ENCODE measurements at places on chromosomes 2 and 18.

- no peak for DNase-seq
These were observed 409.9 kb downstream of the MTX2 start for GRCh38 chr2:176679061-176679669.

DNA sequence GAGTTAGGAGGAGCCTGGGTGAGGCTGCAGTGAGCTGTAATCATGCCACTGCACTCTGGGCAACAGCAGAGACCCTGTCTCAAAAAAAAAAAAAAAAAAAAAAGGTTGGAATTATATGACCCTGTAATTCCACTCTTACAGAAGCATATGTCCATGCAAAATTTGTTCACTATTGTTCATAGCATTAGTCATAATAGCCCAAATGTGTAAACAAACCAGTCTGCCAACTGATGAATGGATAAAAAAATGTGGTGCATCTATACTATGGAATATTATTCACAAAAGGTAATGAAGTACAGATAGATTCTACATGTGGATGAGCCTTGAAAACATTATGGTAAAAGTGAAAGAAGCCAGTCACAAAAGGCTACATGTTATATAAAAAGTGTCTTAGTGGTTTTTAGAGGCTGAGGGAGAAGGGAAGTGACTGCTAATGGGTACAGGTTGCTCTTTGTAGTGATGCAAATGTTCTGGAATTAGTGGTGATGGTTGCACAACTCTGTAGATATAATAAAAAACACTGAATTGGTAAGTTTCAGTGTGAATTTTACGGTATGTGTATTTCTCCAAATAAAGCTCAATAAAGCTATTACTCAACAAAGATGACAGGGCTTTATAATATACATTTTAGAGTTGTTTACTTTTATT lies 9.4 kb downstream of the COA5 start:
- no peak for DNase-seq

DNA sequence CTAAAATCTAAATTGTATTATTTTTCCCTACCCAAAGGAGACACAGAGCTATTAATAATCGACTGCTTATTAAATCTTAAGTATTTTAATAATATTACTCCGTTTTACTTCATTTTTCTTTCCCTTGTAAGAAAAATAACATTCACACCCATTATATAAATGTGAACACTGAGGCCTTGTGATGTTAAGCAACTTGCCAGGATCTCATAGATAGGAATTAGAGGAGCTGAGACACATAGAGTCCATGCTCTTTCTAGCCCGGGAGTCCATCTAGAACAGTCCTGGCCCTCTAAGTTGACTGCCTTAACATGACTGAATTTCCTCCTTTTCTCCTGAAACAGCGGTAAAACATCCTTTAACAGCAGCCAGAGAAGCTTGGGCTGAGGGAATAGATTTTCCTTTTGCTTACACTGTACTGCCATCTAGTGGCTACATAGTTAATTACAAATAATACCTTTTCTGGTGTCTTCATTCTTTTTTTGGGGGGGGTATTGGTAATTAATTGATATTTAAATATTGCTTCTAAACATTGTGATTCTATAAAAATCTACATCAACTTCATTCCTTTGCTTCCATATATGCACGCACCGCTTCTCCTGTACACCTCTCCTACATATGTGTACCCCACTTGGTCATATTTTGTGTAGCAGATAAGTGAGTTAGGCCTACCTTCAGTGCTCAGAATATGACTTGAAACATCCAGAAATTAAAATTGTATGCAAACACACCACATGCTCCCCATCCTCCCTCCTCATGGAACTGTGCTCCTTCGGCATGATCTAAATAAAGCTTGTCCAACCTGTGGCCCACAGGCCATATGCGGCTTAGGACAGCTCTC lies 125.8 kb upstream of the HNMT start:
- DNase-seq: no peak

DNA sequence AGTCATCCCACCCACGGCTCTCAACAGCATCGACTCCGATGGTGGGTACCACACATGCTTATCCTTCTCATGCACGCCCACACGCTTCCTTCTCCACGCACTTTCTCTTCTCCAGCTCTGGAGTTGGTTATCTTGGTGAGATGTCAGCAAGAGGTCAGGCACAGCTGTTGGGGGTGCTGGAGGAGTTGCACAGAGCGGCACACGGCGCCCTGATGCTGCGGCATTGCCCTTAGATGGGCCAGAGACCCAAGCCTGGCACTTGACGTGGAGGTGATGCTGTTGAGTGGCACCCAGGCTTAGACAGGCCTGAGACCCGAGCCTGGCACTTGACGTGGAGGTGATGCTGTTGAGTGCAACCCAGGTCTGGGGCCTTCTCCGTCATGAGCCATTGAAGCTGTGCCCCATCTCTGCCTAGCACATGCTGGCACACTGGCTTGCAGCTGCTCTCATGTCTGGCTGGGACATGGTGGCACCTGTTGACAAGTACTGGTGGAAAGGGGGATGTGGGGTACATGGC lies 83.2 kb downstream of the DGKD start:
- DNase-seq: no peak

DNA sequence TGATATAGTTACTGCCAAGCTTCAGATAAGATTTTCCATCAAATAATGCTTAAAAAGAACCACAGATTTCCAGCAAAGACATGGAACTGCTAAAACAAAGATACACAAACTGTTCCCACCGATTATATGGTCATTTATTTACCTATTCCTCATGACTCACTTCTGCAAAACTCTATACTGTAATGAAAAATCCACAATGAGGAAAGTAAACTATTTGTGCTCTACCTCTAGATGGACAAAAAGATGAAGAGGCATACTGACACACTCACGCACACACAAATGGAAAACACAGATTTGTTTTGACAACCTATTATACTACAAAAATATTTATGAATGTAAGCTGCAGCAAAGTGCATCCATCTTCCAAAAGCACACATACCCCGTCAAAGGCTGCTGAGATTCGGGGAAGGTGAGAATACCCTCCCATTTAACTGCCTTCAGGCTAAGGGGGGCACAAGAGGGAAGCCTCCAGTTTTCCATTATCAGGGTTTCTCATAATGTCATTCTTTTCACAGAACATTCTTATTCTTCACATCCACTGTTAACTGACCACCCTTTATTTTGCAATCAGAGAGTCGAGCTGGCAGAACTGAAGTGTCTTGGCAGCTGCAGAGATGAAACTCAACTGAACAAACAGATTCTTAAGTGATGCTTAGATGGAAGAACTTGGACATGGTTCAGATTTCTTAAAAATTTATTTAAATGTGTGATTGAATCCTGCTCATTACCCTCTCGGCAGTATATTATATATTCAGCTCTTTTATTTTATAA lies 115.9 kb upstream of the TANK start:
- no peak for DNase-seq

DNA sequence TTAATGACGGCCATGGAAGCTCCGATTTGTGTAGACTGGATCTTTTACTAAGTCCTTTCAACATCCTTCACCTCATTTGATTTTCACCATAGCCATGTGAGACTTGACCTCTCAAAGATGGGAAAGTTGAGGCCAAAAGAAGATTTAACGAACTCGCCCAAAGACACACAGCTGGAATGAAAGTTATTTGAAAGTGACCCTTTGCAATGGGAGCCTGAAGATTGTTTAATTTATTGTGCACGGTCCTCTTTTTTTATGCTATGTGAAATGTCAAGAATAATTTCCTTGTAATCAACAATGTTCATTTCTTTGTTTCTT lies 58.0 kb upstream of the COPS8 start:
- no peak for DNase-seq

GRCh38 chr18:64171576-64171975 lies 22.7 kb upstream of the LINC00305 start:
- no peak for DNase-seq

DNA sequence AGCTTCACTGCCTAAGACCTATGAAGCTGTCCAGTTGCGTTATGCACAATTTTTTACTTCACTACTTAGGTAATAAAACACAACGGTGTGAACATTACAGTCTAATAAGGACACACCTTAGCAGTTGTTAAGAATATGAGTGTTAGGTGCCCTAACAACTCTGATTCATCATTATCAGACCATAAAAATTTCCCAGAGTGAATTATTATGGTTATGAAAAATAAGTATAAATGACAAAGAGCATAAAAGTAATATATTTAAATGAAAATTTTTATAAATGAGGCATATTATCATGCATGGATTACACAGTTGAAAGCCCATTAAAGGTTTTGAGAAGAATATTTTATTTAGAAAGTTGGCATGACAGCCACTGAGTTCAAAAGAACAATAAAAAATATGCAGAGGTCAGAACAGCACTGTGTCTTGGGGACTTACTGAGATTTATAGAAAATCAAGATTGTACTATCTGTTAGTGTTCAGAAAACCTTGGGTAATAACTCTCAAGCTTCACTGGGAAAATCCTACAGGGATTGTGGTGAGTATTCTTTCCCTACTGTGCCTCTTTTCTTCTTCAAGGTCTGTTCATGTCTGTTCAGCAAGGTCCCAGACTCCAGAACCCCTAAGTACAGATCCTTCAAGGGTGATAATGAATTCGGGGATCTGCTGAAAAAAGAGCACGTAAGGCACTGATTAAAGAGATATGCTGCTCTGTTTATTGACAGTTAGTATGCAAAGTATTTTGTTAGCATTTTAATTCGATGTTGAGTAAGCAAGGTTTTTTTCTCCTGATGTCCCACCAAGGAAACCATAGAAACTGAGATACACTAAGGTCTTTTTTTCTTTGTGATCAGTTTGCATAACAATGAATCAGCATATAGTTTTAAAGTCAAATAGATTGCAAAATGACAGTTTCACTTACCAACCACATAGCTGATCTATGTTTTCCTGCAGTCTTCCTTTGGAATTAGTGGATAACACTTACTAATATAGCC lies 250.0 kb downstream of the DSEL start:
- DNase-seq: no peak

DNA sequence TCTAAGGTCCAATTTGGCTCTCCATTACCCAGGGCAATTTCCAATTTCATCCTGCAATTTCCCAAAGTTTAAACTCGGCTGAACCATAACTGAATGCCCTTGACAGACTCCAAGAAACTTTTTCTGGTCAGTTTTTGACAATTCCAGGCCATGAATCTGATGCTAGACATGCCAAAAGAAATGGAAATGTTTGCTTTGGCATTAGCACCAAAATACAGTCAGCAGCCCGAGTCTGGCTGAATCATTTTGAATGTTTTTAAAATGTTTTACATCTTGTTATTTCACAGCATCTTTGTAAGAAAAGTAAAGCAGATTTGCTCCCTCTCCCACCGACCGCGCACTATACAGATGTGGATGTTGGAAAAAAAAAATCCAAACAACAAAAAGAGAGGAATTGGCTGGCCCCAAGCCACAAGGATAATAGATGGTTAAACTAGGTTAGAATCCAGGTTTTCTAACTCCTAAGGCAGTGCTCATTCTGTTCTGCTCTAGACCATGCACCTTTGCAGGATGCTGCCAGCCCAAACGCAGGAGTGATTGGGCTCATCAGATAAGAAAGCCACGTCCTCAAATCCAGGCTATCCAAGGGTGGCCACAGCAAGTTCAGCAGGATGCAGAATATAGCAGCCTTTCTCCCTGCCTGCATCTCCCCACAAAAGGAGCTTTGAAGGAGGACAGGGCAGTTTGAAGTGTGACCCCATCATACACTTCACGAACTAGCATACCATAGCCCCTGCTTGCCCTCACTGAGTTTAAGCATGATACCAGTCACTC lies 167.5 kb downstream of the ALK start:
- DNase-seq: no peak

- DNase-seq: no peak
These were observed 861 bp upstream of the KLHL23 start for GRCh38 chr2:169732583-169733358.

DNA sequence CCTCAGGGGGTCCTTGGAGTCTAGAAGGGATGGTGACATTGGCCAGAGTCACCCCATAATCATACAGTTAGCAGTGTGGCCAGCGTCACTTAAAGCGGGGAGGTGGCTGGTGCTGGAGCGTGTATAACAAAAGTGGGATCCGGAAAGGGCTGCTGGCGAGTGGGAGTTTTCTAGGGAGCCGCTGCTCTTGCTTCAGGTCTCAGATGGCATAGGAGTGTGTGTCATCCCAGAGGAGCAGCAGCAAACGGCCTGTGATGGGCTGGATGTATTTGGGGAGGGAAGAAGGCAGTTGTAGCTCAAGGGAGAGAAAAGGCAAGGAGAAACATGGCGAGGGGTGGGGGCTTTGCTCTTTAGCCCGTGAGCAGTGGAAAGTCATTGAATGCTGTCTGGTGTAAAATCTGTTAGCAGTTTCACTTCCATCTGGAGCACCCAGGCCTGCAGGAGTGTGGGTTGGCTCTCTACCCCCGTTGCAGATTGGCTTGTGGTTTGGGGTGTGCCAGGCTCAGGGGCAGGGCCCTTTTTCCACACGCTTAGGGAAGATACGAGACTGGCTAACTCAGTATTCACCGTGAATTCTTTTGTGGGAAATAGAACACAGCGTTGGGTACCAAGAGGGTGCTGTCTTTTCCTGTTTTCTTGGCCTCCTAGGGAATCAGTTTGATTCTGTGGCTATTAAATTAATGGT lies 120.5 kb downstream of the AGAP1 start:
- no peak for DNase-seq

- no peak for DNase-seq
These were observed 147.8 kb upstream of the ZNF236 start for GRCh38 chr18:76674596-76674995.

- no peak for DNase-seq
These were observed 62.1 kb upstream of the THSD7B start for GRCh38 chr2:136703214-136703613.

GRCh38 chr2:69436596-69436937 lies 668 bp downstream of the NFU1 start:
- DNase-seq: no peak

Measured in activated CD8-positive, alpha-beta memory T cell treated with anti-CD3 and anti-CD28 coated beads, Interleukin-2, amount 10 ng/mL, durations not matched to agents 7 days and 5 days (primary cell).